T-helper 2 cell (primary cell): ENCODE measurements at places on chromosomes 5 and 9.

DNA sequence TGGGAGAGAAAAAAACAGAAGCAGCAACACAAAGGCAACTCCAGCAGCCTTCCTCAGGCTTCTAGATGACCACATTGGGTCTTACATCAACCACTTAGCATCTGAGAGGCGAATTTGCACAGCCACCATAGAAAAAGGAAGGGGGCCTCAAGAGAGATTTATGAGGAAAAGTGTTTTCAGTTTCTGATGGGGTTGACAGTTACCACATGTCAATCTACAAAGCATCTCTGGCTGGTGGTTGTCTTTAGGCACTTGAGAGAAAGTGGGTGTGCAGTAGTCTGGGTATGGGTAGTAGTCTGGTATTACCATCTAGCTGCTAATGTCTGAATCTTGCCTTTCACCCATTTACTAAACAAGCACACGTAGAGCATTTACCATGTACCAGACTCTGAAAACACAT, 137.5 kb downstream of the BAAT start:
- no peak for DNase-seq

GRCh38 chr9:15307523-15307841, 466 bp upstream of the TTC39B start:
- no peak for DNase-seq

DNA sequence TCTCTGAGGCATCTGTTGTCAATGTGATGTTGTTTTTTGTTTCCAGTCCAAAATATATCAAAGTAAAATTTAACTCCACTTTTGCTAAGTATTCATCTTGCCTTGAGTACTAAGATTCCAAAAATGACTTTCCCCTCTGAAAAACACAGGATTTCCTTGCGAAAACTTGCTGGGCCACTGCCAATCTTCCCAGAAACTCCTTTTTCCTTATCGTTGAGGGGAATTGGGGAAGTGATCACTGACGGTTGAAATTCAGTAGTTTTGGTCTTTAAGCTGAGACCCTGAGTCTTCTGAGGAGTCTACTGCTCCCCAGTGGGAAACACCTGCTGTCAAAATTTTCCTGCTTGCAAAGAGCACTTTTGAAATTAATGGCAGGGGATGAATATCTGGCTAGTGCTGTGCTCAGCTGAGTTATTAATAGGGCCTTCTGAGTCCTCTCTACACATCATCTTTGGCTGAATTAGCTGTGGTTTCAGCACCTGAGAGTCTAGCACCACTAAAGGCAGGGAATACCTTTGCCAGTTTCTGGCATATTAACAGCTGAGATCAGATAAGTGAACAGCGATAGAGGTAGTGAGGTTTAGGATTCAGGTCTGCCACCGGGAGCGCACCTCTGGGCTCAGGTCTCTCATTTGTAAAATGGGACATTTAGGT, 18.0 kb downstream of the TLR4 start:
- DNase-seq: no peak

DNA sequence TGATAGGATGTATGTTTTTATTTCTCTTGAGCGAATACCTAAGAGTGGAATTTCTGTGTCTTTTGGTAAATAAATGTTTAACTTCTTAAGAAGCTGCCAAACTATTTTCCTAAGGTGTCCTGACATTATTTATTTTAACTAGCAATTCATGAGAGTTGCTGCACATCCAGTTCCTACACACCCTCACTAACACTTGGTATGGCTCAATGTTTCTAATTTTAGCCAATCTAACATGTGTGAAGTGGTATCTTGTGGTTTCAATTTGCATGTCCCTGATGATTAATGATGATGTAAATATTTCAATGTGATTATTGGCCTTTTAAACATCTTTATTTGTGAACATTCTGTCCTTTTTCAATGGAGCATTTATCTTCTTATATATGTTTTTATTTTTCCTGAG, 2095.5 kb upstream of the C9orf72 start:
- DNase-seq: no peak

DNA sequence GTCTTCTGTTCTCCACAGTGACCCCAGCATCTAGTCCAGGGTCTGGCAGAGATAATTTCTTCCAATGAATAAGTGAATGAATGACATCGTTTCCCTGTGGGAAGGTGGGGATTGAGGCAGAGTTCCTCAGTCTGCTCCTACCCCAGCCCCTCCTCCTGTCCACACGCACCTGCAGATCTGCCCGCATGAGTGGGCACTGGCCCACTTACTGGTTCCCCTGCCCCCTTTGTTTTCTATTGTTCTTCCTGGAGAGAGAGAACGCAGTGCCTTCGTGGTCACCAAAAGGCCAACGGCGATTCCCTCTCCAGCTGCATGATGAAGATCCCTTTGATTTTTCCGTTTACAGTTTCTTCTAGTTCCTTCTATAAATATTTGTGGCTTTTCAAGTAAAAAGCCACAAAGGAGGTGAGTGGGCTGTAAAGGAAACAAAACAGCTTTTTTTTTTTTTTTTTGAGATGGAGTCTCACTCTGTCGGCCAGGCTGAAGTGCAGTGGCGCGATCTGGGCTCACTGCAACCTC, 5.8 kb upstream of the FPGS start:
- DNase-seq: peak; percentile 44
